ENCODE measurements at places on chromosomes 3 and 15. TPM values are rescaled to one million over a fixed set of nuclear protein-coding genes. Genes with fewer than 3 reads are reported as not detected.

GRCh38 chr15:101000271-101000681 is 81.1 kb downstream of the LRRK1 start:
- DNase-seq: no peak

DNA sequence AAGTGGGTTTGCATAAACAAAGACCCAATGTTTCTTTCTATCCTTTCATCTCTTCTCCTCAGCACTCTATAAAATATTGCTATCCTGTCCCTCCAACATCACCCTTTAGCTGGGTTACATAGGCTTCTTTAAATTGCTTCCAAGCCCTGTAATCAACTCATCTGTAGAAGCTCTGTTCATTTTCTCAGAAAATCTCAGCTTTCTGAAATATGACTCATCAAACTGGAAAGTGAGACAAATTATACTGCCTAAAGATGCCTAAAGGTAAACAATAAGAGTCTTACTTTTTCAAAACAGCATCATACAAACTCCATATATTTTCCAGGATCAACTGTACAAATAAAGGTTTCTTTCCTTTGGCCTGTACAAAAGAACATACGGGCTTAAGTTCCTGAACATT is 33.8 kb downstream of the EFL1 start:
- DNase-seq: no peak

- DNase-seq: no peak
Measured at GRCh38 chr3:37535526-37536432, 325.9 kb upstream of the CTDSPL start.

GRCh38 chr3:29940759-29941323 is 660.0 kb downstream of the RBMS3 start:
- no peak for DNase-seq

DNA sequence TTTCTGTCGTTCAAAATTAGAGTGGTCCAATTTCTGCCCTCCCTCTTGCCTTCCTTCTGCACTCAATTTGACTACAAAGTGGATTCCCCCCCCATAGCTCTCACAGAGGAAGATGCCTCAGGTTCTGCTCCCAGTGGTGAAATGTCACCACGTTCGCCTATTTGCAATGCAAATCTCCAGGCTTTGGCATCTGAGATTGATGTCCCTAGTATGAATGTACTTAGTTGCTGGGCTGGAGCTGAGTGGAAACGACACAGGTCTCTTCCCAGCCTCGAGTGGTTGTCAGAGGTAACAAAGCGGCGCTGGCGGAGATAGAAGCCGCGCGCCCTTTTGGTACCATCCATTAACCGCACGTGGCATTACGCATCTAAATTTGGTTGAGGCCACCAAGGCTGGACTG is 860.1 kb downstream of the MCTP2 start:
- no peak for DNase-seq

DNA sequence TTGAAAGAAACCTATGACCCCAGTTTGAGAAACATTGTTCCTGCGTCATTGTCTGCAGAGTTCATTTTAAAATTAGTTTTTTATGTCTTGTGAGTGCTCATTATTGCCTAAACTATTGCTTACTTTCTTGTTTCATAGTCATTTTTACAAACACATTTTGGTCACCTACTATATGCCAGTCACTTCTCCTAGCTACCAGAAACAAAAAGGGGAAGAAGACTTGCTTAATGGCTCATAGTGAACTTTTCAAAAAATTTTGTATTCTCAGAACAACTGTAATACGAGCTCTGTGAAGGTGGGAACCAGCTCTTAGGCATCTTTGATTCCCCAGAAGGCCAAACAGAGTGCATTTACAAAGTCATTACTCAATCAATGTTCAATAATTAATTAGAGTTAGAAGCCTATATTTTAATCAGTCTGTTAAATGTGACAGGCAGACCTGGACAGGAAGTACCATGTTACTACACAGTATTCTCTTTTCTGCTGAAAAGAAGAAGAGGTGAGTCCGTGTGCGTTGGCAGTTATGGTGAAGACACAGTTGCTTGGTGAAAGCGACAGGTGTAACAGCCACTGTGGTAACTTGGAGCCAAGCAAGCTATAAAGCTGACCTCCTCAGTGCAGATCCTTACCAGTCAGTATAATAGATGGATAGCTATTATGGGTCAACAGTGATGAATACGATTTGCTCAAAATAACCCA is 46.6 kb downstream of the DPPA2 start:
- no peak for DNase-seq

DNA sequence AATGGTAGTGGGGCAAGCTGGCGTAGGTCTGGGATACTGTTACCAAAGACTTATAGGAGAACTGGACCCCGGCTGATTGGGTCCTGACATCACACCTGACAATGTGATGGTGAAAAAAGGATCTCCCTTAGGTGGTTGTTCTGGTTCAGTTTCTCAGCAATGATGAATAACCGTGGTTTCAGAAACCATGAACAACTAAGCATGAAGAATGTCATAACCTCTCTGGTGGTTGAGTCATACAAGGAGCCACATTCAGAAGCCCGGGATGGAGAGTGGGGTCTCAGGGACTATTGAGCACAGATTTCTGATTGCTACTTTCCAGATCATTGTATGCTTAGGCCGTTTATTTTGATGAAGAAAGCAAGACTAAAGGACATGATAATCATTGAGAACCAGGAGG is 17.4 kb downstream of the GPR160 start:
- no peak for DNase-seq

DNA sequence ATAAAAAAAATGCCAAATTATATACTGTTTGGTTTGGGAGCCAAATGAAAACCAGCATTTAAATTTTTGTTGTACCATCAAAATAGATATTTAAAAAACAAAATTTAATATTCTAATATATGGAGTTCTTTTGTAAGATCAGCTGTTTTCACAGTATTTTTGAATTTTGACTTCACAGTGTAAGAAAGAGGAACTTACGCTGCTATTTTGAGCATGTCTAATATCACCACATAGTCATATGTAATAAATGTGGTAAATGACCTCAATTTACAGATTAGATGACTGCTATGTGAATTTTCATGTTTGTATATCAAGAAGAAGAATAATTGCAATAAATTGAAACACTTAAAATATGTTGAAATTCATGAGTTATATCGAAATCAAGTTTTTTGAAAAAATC is 189.6 kb downstream of the ARRDC4 start:
- no peak for DNase-seq

- no peak for DNase-seq
Measured at GRCh38 chr15:80266113-80266512, 14.1 kb upstream of the CTXND1 start.

- no peak for DNase-seq
Measured at GRCh38 chr3:127675651-127676391, 3.1 kb downstream of the ABTB1 start.

- no peak for DNase-seq
Measured at GRCh38 chr3:133563816-133564215, 9.7 kb upstream of the CDV3 start.

DNA sequence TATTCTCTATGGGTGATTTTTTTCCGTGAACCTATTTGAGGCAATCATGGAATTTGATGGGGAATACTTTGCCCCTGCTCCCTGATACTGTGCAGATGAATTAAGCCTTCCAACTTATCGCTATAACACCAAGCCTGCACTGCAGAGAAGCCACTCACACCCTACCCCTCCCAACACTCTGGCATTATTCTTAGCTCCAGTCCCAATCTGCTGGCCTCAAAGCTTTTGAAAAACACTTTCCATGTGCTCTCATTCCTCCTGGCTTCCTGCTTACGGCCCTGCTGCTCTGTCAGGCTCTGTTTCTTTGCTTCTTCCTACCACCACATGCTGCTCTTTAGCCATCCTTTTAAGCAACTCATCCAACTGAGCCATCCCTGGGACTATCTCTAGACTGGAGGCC is 327.8 kb upstream of the SLCO3A1 start:
- DNase-seq: no peak

GRCh38 chr3:46619845-46620778 is 7.8 kb downstream of the FAM240A start:
- no peak for DNase-seq

The RLBP1 gene
- not detected for total RNA-seq

The CLDN1 gene
- not detected for total RNA-seq

The MGLL gene
- 4.8 TPM for total RNA-seq

Measured in CD4-positive, alpha-beta memory T cell (primary cell).